ENCODE measurements at places on chromosomes 13 and 19. TPM values are rescaled to one million over a fixed set of nuclear protein-coding genes. Genes with fewer than 3 reads are reported as not detected.

- H3K4me1 ChIP-seq = peaks cover 13% of the 10 kb centered on the region
- H3K36me3 ChIP-seq = no peaks in the 10 kb centered on the region
- H3K27me3 ChIP-seq = no peaks in the 10 kb centered on the region
- H3K27ac ChIP-seq = no peak overlapping the region
Observed at GRCh38 chr19:16355293-16356043, 30.8 kb downstream of the KLF2 start.

DNA sequence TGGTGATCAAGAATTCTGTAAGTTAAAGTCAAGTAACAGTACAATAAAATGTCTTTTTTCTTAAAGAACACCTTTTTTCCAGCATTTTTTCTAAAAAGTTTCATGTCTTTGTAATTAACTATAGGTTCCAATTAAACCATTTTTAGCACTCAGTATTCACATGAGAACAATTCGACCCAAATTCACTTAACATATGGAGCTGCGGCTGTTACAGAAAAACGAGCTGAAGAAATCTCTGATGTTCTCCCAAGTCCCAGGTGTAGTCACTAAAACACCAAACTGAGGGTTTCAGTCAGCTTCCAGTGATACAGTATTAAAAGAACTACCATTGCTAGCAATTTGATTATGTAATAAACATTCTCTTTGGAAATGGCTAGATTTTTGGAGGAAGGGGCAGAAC is 117.6 kb downstream of the TNFSF13B start:
- no peak overlapping the region for H3K27ac ChIP-seq
- H3K4me3 ChIP-seq = no peak overlapping the region
- H3K4me1 ChIP-seq = no peaks in the 10 kb centered on the region
- H3K36me3 ChIP-seq = no peaks in the 10 kb centered on the region

- H3K4me3 ChIP-seq = no peak overlapping the region
- H3K36me3 ChIP-seq = peaks cover 22% of the 10 kb centered on the region
- H3K4me1 ChIP-seq = peaks cover 16% of the 10 kb centered on the region
Observed at GRCh38 chr13:106490569-106491321, 44.7 kb downstream of the EFNB2 start.

DNA sequence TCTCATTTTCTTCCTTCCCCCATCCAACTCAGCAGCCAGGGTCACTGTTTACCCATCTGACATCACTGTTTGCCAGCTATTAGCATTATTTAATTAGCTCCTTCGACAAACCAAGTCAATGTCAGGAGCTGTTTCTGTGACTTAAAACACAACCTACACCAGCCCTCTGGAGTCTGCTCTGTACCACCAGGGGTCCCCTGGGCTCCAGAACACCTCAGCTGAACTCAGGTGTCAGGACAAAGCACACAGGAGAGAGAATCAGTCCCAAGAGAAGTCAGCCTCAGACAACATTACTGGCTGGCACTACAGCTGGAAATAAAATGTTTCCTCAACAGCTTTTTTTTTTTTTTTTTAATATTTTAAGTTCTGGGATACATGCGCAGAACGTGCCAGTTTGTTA is 45.1 kb downstream of the DCLK1 start:
- no peaks in the 10 kb centered on the region for H3K4me1 ChIP-seq
- H3K27me3 ChIP-seq = no peaks in the 10 kb centered on the region
- H3K36me3 ChIP-seq = no peaks in the 10 kb centered on the region
- no peak overlapping the region for H3K4me3 ChIP-seq
- DNase-seq = no peak
- H3K27ac ChIP-seq = no peak overlapping the region

- no peak overlapping the region for H3K4me3 ChIP-seq
- H3K36me3 ChIP-seq = no peaks in the 10 kb centered on the region
- H3K27ac ChIP-seq = no peak overlapping the region
- no peaks in the 10 kb centered on the region for H3K27me3 ChIP-seq
- no peak for DNase-seq
Observed at GRCh38 chr13:24172071-24172470, 11.6 kb downstream of the SPATA13 start.

DNA sequence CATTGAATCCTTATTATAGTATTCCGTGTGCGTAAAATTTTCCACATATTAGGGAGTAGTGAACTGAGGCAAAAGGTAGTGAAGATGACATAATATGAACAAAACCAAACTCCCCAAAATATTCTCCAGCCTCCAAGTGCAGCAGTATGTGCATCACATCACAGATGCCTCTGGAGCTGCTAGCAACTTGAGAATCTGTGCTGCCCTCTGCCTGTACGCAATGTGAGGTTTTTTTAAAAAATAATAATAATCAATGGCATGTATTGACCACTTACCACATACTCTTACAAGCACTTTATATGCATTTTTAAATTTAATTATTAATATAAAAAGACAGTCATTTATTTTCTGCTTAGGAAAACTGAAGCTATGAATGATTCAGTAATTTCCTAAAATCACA is 583.0 kb upstream of the SPRY2 start:
- H3K27ac ChIP-seq = peak overlapping the region; percentile 65
- H3K27me3 ChIP-seq = no peaks in the 10 kb centered on the region
- peaks cover 27% of the 10 kb centered on the region for H3K4me1 ChIP-seq
- no peak overlapping the region for H3K4me3 ChIP-seq

DNA sequence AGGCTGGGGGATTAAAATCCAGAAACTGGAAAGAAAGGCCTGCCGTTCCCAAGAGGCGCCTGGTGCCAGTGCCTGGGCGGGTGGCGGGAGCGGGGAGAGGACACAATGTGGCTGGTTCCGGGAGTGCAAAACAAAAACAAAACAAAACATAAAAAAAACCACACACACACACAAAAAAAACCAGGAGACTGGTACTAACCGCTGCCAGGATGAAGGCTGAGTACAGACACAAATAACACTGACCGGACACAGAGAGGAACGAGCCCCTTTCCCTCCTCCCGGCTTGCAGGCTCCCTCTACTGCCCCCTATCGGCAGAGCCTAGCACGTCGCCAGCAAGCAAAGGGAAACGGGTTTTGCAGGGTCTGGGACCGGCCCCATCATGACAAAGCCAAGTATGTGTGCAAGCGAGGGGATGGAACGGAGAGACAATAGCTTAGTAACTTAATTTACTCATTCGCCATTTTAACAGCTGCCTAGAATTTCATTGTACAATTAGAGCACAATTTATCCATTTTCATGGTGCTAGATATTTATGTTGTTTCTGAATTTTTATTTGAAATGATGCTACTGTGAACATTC is 17.9 kb upstream of the ZDHHC20 start:
- no peaks in the 10 kb centered on the region for H3K36me3 ChIP-seq
- H3K4me3 ChIP-seq = peak overlapping the region; percentile 3
- no peaks in the 10 kb centered on the region for H3K27me3 ChIP-seq
- DNase-seq = peak; percentile 75

DNA sequence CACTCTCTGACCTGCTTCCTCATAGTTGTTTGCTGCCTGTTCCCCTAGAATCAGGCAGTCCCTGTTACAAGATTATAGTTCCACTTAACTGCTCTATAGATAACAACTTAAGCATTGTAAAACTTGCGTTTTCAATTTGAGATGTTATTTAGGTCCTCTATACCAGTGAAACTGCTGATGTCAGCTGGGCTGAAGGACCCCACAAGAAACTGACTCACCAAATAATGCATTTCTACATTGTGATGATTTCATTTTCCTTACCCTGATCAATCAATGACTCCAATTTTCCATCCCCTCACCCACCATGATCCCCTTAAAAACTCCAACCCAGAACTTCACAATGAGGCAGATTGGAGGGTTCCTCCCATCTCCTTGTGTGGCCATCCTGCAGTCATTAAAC is 280.7 kb downstream of the SLITRK1 start:
- H3K4me3 ChIP-seq = no peak overlapping the region
- no peak overlapping the region for H3K27ac ChIP-seq
- H3K36me3 ChIP-seq = no peaks in the 10 kb centered on the region

DNA sequence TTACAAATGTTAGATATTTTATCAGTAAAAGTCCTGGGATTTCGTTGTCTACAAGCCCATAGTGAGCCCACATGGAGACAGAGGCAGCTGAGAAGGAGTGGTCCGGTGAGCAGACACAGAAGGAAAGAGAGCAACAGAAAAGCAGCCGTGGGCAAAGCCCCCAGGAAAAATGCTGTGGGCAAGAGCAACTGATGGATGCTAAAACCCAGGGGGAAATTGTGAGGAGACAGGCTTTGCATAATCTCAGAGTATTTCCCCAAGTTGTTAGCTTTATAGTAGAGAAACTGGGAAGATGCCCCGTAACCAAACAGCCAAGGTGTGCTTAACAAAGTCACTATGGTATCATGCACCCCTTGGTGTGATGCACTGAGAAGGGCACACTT is 35.1 kb downstream of the GJA3 start:
- no peaks in the 10 kb centered on the region for H3K36me3 ChIP-seq
- no peak for DNase-seq
- peaks cover 4% of the 10 kb centered on the region for H3K4me1 ChIP-seq
- H3K27me3 ChIP-seq = peaks cover 31% of the 10 kb centered on the region
- H3K27ac ChIP-seq = no peak overlapping the region

The LGALS7 gene
- not detected for total RNA-seq

The ZNF91 gene
- total RNA-seq = 17.0 TPM

The PSG2 gene
- not detected for total RNA-seq

The NCLN gene
- total RNA-seq = 96.2 TPM

The NPAS1 gene
- total RNA-seq = 0.62 TPM

The ZNF222 gene
- 5.2 TPM for total RNA-seq
